ENCODE measurements at places on chromosomes 11 and 22.

- no peak for DNase-seq
Measured at GRCh38 chr11:108313444-108313843, 90.6 kb downstream of the ATM start.

- DNase-seq: no peak
Measured at GRCh38 chr11:31801298-31801702, 9.8 kb downstream of the PAX6 start.

GRCh38 chr22:49522582-49523373, 304.9 kb downstream of the BRD1 start:
- no peak for DNase-seq

GRCh38 chr11:26613759-26614158, 41.7 kb upstream of the MUC15 start:
- DNase-seq: no peak

GRCh38 chr22:41909310-41910049, 5.4 kb downstream of the SHISA8 start:
- no peak for DNase-seq

GRCh38 chr11:103727262-103727661, 309.2 kb upstream of the DDI1 start:
- DNase-seq: no peak

- DNase-seq: no peak
Measured at GRCh38 chr11:74776546-74776945, 27.9 kb downstream of the RNF169 start.

GRCh38 chr22:25774575-25775026, 32.6 kb downstream of the MYO18B start:
- peak; percentile 20 for DNase-seq

All from activated naive CD8-positive, alpha-beta T cell treated with anti-CD3 and anti-CD28 coated beads, Interleukin-2, amount 50 U/mL, for 24 hours (primary cell).